Hematopoietic multipotent progenitor cell treated with erythropoietin and hydrocortisone succinate and interleukin-3 and kit ligand, for 15 days (in vitro differentiated cells): ENCODE measurements at places on chromosomes 16 and 17.

DNA sequence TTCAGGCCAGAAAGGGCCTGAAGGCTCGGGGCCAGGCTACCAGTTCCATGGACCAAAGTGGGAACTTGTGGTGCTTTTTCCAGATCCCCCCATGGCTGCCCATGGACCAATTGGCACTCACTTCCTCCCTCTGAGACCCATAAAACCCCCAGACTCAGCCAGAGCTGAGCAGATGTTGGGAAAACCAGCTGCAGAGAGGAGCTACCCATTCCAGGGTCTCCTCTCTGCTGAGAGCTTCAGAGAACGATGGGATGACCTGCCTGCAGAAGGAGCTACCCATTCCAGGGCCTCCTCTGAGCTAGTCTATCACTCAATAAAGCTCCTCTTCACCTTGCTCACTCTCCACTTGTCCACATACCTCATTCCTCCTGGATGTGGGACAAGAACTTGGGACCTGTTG is 52.2 kb upstream of the MED9 start:
- DNase-seq: no peak

GRCh38 chr17:48970224-48970623 is 1.8 kb upstream of the GIP start:
- no peak for DNase-seq

DNA sequence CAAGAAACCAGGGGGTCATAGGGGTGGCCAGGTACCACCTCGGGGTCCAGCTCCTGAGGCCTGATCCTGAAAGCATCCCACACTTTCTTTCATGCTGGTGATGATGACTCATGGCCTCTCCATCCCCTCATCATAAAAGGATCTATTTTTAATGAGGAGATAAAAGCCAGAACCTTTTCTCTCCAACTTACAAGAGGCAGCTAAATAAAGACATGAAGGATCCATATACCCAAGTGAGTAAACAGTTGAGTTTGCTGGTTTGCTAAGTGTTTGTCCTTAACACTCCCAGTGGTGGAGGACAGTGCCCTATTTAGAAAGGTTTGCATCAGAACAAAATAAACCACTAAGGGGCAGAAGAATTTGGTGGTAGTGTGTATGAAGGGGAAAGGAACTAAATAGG is 383.8 kb downstream of the GRIN2A start:
- DNase-seq: no peak

DNA sequence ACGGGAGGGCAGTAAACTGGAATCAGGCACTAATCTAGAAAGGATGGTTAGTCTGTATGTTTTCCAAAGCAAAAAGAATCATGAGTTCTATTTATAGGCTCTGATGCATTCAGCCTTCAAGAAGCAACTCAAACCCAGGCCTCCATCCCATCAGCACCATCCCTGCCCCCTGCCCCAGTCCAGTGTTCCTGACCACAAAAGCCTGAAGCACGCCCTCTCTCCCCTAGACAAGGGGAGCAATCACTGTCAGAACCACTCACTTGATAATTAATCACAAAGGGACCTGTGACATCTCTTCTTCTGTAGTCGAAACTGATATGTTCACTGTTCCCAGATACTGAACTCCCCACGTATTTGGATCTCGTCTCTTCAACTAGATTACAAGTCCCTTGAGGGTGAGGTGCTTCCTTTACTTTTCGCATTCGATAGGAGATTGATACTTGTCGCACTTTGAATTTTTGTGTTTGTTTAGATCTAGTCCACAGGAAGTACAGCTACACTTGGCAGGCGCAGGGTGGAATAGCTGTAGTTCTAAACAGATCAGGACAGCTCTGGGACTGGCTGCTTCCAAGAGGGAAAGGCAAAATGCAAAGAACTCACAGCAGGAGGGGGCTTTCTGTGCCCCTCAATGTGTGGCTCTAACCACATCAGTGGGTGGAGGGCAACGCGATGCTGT is 36.4 kb upstream of the CCDC182 start:
- no peak for DNase-seq

DNA sequence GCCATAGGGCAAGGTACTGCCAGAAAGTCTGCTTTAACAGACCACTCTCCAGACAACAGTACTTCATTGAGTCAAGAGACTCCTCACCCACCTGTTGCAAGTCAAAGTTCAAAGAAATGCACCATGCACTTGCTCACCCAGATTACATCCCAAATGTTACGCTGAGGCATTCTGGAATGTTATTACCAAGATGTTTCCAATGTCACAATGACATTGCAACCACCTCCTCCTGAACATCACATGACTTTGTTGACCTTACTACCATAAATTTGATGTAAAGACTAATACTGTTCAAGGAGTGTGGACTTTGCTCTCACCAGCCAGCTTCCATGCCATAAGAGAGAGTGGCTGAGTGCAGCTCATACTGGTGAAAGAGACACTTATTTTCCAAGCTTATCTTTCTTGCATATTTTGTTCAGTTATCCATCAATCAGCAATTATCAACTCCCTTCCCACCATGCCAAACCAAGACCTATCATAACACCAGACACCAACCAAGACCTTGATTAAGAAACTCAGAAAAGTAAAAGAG is 58.5 kb upstream of the BCAR1 start:
- DNase-seq: peak; percentile 17

GRCh38 chr17:77808686-77809425 is 149.6 kb upstream of the TNRC6C start:
- no peak for DNase-seq

DNA sequence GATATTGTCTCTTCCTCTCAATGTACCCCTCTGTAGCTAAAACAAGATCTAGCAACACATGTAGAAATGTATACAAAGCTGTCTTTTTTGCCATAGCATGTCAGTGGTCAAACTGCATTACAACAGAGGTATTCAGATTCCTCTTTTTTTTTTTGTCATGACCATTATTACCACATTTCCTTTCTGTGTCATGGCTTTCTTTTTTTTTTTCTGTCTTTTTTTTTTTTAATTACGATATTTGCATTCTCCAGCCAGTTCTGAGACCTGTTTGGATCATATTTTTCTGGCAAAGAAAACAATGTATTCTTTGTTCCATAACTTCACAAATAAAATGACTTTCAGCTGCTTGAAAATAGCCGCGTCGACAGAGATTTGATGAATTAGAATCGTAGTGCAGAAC is 27.4 kb upstream of the CAPNS2 start:
- no peak for DNase-seq

GRCh38 chr16:87406495-87407088 is 14.5 kb downstream of the MAP1LC3B start:
- DNase-seq: no peak

GRCh38 chr17:72100470-72100869 is 20.4 kb upstream of the SOX9 start:
- DNase-seq: no peak

GRCh38 chr16:921321-921905 is 49.4 kb downstream of the LMF1 start:
- no peak for DNase-seq

DNA sequence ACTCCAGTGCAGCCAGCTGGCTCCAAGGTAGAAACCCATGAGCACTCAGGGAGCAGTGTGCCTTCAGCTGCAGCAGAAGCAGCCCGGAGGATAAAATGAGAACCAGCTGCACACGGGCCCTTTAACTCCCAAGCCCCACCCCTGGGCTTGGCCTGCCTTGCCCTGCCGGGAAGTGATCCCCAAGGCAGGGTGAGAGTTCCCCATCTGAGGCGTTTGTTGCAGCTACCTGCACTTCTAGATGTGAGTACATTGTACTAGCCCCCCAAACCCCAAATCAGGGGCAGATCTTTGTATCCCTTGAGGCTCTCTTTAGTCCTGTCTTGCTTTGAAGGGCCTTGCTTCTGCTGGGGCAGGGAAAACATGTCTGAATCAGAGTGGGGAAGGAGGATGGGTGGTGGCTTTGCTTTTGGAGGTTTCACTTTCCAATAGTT is at the start of gene MVP:
Gene MVP (plus strand): TSS at position 192 of the 431 bp plus-strand sequence. CDS start 10,088 bp downstream, outside the sequence.
- peak; percentile 45 for DNase-seq

DNA sequence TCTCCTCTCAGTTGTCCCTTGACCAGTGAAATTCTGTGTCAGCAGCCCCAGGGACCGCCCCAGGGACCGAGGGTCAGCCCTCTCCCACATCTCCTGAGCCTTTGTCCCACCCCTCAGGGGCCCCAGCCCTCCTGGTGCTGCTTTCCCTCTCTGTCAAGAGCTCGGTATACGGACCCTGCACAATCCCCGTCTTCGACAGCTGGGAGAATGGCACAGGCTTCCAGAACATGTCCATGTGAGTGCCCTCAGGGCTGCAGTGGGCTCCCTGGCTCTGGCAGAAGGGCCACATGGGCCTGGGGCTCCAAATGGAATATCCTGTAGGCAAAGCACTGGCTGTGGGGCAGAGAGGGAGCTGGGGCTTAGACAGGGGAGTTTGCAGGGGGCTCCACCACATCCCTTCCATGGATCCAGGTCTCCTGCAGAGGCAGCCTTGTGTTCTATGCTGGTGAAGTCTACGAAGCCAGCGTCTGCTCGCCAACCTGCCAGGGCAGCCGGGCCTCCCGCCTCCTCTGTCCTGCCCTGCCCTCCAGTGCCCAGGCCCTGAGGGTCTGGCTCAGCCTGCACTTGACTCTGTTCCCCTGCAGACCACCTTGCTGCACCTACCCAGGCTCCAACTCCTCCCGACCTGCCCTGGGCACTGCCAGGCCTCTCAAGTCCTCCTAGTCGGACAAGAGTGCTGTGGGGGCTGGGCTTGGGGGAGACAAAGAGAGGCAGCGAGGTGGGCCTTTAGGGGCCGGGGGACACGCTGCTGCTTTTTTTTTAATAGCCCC is 28.0 kb downstream of the ADGRG5 start:
- no peak for DNase-seq
